ENCODE measurements at places on chromosomes 1 and 21. TPM values are rescaled to one million over a fixed set of nuclear protein-coding genes. Genes with fewer than 3 reads are reported as not detected.

DNA sequence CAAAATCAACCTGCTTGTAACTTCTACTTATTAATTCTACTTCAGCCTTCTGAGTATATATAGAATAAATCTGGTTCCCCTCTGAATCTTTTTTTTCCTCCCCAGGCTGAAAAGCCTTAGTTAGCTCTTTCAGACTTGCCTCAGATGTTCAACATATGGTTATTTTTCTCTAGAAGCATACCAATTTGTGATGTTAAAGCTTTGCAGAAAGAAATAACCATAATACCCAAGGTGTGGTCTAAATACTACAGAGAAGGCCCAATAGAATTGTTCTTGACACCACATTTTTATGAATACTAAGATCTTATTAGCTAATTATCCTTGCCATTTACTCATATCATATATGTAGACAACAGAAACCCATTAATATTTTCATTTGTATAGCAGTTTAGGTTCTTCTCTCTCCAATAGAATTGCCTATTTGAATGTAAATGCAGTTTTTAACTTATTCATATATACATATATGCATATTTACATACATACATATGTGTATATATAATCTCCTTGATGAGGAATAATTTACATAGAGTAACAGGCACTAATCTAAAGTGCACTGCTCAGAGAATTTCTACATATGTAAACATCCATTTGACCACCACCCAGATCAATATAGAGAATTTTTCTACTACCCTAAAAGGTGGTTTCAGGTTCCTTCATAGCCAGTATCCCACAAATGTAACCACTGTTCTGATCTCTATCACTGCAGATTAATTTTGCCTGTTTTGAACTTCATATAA is 175.2 kb upstream of the IVNS1ABP start:
- DNase-seq = no peak

- DNase-seq = no peak
Observed at GRCh38 chr1:154751690-154752089, 118.4 kb downstream of the KCNN3 start.

The CHRNB2 gene
- polyA plus RNA-seq = 0.53 TPM

The RAB7B gene
- polyA plus RNA-seq = 3.0 TPM

Data from right renal pelvis (tissue), 4 donors.